WERI-Rb-1 (cell line): ENCODE measurements at places on chromosomes 5 and 9.

GRCh38 chr5:81912933-81913332 is 58.9 kb upstream of the ATG10 start:
- no peak for DNase-seq

GRCh38 chr5:34722183-34722582 is 66.1 kb downstream of the RAI14 start:
- DNase-seq: no peak

DNA sequence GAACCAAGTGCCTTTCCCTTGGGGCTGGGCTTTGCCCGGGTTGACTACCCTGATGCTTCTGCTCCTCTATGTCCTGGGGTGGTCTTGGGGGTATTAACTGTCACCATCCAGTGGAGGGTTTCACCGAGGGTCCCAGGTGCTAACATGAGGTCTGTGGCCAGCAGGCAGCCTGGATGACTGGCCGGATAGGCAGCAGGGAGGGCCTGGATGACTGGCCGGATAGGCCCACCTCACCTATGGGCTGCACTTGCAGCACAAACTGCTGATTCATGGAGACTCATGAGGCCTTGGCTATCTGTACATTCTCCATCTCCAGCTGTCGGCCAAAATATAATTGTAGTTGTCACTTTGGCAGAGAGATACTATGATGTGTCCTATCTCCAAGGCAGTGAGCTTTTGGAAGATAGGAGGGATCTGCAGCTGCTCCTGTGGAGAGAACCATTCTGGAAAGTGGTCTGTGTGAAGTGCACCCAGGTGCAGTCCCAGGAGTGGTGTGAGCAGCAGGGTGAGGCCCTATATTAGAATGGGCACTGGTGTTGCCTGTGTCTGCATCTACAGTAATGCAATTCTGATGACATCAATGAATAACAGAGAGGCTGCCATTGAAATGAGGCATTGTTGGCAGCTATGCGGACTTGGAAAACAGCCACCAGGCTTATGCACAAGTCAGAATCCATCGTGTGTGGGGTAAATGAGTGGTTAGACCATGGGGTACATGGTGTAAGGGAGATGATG is 26.3 kb upstream of the CDKN2AIPNL start:
- no peak for DNase-seq

- peak; percentile 33 for DNase-seq
These were observed 99.7 kb upstream of the KIF2A start for GRCh38 chr5:62206150-62206829.

- peak; percentile 44 for DNase-seq
These were observed 351.1 kb upstream of the RIOK2 start for GRCh38 chr5:97534166-97534565.

GRCh38 chr5:2997179-2997578 is 245.7 kb upstream of the IRX2 start:
- no peak for DNase-seq

DNA sequence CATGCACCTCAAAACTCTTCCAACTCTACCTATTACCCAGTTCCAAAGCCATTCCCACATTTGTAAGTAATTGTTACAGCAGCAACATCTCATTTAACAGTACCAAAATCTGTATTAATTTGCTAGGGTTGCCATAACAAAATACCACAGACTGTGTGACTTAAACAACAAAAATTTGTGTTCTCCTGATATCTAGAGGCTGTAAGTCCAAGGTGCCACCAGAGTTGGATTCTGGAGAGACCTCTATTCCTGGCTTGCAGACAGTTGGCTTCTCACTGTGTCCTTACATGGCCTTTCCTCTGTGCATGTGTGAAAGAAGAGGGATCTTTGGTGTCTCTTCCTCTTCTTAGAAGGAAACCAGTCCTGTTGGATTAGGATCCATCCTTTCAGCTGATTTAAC is 203.8 kb upstream of the PIK3R1 start:
- no peak for DNase-seq

- DNase-seq: no peak
These were observed 114.4 kb downstream of the PBX3 start for GRCh38 chr9:125861405-125862058.

DNA sequence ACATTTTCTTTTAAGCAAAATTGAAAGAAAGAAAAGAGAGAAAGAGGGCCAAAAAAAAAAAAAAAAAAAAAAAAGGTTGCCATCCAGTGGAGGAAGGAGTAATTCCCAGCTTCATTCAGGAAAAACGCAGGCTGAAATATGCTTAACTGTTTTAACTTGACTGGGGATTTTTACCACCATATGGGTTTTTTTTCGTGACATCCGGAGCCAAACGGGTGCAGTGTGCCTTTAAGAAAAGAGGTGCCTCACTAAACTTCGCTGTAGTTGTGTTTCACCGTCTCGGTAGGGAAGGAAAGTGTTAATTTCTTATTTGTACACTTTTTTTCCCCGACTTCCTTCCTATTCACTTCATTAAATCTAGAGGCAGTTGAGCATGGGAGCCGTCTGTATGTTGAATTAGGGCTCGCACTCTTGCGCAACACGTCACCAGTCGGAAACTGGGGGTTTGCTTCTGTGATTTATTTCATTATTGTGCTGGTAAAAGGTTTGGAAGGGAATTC is 143.0 kb downstream of the SMARCA2 start:
- no peak for DNase-seq

DNA sequence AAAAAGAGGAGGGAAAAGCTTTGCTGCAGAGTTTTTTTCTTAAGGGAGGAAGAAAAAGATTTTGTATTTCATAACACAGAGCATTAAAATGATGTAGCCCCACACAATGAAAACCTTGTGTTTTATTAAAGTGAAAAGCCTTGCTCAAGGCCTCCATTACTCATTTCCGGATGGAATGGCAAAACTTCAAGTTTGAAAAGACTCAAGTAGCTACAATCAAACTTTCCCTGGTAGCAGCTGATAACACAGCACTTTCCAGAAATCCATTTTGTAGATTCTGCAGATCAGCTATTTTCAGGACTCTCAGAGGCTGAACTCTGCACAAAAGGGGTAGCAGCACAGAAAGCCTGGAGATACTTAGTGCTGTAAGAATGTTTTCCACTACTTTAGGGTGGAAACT is 374.8 kb downstream of the NFIB start:
- no peak for DNase-seq
